ENCODE measurements at places on chromosomes 12 and 14. TPM values are rescaled to one million over a fixed set of nuclear protein-coding genes. Genes with fewer than 3 reads are reported as not detected.

The ERBB3 gene
- total RNA-seq = 1.8 TPM

The LTB4R gene
- 2.7 TPM for total RNA-seq

The FAIM2 gene
- total RNA-seq = not detected

The CLEC9A gene
- total RNA-seq = not detected

The VEZT gene
- total RNA-seq = 42.9 TPM

The HOTAIR gene
- total RNA-seq = not detected

The LRP6 gene
- 23.3 TPM for total RNA-seq

The CD69 gene
- total RNA-seq = 4.1 TPM

The KRT86 gene
- total RNA-seq = 8.7 TPM

The NTS gene
- total RNA-seq = not detected

The PTHLH gene
- 8.3 TPM for total RNA-seq

The OR4K13 gene
- total RNA-seq = not detected
